ENCODE measurements at places on chromosomes 16 and 17.

- no peak for DNase-seq
Measured at GRCh38 chr17:39022924-39023323, 55.7 kb upstream of the FBXO47 start.

- no peak for DNase-seq
Measured at GRCh38 chr16:15494236-15494635, 59.8 kb downstream of the BMERB1 start.

- no peak for DNase-seq
Measured at GRCh38 chr16:89712274-89712781, 8.4 kb downstream of the VPS9D1 start.

DNA sequence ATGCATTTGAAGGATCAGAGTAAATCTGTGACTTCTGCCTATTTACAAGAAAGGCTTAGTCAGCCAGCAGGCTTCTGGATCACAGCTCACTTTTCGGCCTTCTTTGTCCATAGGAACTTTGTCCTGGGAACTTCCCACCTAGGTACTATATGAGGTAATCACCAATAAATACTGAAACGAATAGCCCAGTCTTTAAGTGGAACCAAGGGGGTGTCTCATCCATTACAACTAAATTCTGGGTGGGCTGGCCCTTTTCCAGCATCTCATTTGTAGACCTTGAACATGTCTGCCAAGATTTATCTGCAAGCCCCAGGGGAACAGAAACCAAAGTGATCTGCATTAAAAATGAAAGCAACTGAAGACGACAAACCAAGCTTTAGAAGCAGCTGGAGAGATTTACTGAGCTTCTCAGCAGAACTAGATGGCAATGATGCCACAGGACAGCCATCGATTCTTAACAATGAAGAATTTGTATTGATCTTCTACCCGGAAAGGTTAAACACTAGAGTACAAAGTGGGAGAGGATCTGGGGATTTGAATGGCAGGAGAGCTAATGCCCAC, 55.5 kb downstream of the SNX11 start:
- DNase-seq: no peak

- no peak for DNase-seq
Measured at GRCh38 chr16:81201267-81201666, 37.2 kb upstream of the BCO1 start.

- DNase-seq: no peak
Measured at GRCh38 chr16:80287674-80288073, 253.1 kb upstream of the DYNLRB2 start.

- DNase-seq: no peak
Measured at GRCh38 chr16:49534901-49535610, 161.5 kb downstream of the C16orf78 start.

DNA sequence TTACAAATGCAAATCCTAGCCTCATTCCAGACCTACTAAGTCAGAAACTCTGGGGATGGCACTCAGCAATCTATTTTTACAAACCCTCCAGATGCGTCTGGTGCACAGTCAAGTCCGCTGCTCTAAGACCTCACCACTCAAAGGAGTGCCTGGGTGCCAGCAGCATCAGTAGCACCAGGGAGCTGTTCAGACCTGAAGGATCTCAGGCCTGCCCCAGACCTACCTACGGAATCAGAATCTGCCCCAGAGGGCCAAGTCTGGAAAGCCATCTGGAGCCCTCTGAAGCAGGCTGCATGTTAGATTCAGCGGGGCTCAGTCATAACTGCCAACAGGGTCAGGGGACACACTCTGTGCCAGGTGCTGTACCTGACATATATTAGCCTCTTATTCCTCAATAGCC, 17.6 kb downstream of the MEOX1 start:
- no peak for DNase-seq

GRCh38 chr16:4797805-4798252, 2.7 kb downstream of the SMIM22 start:
- no peak for DNase-seq

DNA sequence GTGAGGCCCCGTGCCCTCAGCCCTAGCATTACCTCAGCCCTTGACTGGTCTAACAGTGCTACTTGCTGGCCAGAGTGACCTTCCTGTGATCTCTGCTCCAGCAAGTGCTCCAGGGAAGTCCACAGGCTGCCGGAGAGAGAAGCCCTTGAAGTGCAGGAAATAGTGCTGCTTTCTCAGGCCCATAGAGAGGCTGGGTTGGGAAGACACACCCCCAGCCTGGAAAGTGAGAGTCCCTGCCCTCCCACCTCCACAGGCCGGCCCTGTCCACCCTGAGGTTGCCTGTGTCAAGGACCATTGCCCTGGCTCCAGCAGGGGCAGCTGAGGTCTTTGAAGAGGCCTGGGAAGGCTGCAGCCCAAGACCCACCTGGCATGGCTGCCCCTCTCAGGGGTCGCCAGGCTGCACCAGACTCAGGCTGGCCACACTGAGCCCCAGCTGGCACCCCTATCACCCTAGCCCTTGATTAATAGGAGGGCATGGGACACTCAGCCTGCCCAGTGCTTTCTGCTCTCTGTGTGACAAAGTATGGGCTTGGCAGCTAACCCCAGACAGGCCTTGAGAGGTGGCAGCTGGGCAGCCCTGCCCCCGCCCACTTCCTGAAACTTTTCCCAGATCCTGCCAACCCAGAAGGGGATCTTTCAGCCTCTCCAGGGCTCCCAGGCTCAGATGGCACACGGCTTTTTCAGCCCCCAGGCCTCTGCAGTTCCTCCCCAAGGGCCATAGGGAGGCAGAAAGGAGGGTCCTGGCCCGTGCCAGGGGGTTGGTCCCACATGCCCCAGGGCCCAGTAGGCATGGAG, 21.7 kb downstream of the ATP6V0D1 start:
- no peak for DNase-seq

DNA sequence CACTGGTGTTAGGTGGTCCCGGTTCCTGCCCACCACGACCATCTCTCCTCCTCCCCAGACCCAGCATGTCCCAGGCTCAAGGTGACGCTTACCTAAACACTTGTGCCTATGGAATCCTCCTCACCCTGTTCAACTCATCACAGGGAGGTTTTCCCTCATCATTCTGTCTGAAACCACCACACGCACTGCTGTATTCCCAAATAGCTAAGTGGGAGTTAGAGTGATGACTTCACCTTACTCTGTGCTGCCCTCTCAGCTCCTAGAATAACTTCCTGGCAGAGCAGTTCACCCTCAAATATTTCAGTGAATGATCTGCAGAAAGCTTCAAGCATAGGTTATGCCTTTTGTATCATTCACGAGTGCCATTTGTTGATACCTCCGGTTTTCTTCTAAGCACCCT, 216.5 kb downstream of the CPPED1 start:
- DNase-seq: no peak

DNA sequence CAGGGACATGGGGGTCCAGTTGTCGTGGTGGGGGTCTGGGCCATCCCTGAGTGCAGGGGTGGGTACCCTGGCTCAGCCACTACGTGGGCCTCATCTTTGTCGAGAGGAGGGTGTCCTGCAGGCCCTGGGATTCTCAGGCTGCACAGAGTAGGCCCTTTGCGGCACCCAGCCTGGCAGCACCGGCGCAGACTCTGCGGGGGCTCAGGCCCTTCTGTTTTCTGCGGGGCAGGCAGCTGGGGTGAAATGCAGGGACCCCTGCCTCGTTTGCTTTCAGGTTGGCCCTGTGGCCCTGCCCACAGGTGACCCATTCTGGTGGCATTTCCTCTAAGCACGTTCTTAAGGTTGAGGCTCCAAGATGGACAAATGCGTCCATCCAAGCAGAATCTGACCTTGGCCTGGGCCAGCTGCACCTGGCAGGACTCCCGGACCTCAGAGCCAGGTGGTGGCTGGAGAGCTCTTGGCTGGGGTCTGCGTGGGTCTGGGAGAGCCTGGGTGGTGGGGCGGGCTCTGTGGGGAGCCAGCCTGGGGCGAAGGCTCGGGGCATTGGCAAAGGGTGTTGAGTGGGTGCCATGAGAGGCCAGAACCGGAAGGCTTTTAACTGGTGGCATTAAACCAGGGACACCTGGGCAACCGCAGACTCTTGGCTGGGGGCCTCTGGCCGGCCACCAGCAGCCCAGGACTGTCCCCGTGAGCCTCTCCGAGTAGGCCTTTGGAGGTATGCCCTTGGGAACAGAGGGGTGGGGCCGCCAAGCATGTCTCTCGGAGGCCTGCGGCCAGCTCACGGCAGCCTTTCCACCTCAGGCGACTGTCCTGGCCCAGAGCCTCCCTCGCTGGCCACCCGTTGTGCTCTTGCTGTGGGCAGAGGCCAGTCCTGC, 16.9 kb downstream of the PRSS27 start:
- no peak for DNase-seq

GRCh38 chr16:11071829-11072228, 127.5 kb downstream of the CLEC16A start:
- DNase-seq: no peak

DNA sequence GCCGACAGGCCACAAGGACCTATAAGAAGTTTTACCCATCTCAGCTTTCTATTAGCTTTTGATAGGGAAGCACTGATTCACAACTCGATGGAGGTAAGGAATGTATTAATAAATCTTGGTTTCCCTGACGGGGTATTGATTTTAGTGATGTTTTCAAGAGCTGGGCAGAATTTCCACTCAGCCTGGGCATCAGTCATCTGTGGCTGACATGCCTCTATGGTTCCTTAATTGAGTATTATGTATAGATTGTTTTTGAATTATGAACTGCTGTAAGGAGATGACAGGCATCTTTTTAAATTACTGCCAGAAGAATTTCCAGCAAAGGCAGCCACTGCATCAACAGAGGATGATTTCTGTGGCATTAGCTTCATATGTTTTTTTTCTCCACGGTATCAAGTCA, 128.6 kb downstream of the CPPED1 start:
- no peak for DNase-seq

GRCh38 chr17:17985153-17985552, 12.5 kb downstream of the DRC3 start:
- DNase-seq: no peak
